DMS153 (cell line): ENCODE measurements at places on chromosomes 2 and 18.

- DNase-seq: no peak
Measured at GRCh38 chr2:63242747-63243146, 192.1 kb downstream of the OTX1 start.

- DNase-seq: no peak
Measured at GRCh38 chr2:138123741-138124140, 159.5 kb downstream of the HNMT start.

DNA sequence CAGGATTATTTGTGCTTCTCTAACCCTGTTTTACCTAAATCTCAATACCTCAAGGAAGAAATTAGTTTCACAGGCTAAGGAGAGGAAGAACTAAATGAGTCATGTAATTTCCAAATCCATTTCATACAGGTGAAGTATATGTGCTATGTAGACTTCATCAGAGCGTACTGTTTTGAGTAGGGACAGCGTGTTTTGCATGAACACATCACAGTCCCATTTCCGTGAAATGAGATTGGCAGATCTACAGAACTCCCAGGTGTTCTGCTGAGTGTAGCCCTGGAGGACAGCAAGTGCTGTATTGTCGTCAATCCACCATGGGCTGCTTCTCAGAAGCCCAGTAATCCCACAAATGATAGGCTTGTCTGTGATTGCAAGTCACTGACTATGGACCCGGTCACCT lies 97.7 kb downstream of the XRCC5 start:
- no peak for DNase-seq

- DNase-seq: no peak
Measured at GRCh38 chr2:63576546-63576945, 11.7 kb downstream of the WDPCP start.

DNA sequence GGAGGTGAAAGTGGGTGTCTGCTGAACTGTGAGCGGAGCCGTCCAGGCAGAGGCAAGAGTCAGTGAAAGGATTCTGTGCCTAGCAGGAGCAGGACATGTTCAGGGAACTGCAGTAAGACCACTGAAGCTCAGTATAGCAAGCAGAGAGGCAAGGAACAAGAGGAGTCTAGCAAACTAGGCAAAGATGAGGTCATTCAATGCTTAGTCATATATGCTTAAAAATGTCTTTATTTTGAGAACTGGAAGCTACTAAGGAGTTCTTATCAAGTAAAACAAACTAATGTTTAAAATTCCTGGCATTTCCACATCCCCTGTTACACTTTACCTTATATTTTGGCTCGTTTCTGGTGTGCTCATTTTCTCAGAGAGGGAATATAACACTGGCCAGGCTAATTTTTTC lies 913.4 kb downstream of the CBLN2 start:
- no peak for DNase-seq

DNA sequence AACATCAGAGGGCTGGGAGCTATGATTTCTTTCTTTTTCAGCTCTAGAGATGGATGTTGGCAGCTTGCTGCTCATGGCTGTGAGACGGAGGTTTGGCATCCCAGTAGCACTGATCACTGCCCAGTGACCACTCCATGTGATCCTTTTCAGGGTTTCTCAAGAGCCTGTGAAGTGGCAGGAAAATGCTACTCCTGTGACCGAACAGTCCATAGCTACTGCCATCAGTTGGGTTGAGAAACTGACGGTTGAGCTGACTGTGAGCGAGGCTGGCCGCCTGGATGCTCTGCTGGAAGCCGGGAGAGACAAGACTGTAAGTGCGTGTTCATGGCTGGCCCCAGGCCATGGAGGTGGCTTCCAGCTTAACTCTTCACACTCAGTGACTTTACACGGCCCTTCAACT lies 34.2 kb downstream of the VWA3B start:
- no peak for DNase-seq

DNA sequence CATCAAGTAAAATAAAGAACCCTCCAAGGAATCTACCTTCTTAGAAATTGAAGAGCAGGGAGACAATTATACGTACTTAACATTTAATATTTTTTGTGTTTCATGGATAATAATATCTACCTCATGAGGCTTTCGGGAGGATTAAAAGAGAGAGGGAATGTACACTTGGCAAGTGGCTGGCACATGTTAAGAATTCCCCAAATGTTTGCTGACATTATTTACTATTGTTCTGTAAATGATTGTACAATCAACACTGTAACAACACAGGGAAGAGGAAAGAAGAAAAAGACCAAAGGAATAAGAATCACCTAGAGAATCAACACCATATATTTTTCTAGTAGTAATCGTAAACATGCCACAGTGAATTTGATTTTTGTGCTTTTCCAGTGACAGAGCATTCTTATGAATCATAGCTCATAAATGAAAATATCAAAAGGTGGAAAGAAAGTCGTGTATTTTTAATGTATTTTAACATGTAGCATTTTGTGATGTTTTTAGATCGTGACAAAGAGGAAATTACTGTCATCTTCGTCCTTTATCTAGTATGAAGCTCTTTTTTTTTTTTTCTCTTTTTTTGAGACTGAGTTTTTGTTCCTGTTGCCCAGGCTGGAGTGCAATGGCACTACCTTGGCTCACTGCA lies 67.3 kb downstream of the B3GNT2 start:
- DNase-seq: no peak

- DNase-seq: peak; percentile 34
Measured at GRCh38 chr2:45813003-45813941, 161.8 kb downstream of the PRKCE start.

DNA sequence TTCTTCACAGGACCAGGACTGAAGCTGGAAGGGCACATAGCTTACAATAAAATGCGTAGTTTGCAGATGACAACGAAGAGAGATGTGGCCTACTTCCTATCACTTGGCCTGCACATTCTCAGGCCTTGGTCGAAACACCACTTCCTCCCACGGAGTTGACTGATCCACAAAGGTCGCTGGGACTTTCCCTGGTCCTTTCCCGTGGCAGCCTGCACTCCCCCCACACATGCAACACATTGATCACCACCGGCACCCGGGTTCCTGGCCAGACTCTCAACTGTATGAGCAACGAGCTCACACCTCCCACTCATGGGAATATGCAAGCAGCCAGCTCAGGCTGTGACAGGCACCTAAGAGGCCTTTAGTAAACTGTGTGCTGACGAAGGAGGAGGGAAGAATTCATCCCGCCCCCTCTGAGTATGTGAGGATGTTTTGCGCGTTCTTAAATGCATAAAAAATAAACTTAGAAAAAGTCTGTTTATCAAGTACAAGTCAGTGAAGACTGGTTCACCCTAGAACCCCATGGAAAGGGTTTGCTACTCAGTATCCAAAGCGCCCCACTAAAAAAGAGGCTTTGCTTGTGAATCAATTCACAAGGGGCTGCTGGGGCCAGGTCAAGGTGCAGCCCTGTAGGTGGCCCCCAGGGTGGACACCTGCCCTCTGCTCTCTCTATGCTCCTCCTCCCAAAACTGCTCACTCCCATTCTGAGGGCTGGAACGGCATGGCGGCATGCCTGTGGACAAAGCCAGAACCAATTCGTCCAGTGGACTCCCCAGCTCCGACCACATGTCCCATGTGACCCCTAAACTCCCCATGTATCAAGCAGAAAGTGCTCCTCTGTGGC lies 154.3 kb downstream of the EIPR1 start:
- DNase-seq: no peak

GRCh38 chr2:183125659-183126341 lies 1.6 kb downstream of the NUP35 start:
- no peak for DNase-seq

GRCh38 chr2:189698020-189698887 lies 23.8 kb downstream of the ANKAR start:
- no peak for DNase-seq

DNA sequence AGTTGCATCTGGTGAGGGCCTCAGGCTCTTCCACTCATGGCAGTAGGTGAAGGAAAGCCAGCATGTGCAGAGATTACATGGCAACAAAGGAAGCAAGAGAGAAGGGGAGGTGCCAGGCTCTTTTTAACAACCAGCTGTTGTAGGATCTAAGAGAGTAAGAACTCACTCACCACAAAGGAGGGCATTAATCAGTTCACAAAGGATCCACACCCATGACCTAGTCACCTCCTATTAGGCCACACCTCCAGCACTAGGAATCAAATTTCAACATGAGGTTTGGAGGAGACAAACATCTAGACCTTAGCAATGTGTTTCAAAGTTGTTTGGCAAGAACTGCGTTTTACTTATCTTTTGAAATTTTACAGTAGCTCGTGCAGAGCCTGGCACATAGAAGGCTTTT lies 20.5 kb upstream of the REG3A start:
- DNase-seq: no peak

- DNase-seq: no peak
Measured at GRCh38 chr2:216884347-216884746, 24.5 kb upstream of the TNP1 start.

- no peak for DNase-seq
Measured at GRCh38 chr2:46547223-46548102, 68.1 kb downstream of the TMEM247 start.

DNA sequence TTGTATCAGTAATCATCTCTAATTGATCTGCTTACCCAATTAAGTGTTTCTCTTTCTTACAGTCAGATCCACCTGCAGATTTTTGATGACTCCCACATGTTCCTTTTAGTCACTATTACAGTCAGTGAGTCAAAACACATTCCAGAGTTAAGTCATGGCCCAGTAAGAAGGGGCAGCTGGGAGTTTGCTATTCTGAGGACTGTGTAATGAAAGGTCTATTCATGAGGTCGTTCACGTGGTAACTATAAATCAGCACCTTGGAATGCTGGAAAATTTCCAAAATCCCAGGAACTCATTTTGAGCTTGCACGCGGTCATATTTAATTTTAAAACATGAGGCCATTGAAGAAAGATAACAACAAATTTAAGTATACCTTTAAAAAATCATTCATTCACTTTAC lies 252.5 kb downstream of the XIRP2 start:
- DNase-seq: no peak

DNA sequence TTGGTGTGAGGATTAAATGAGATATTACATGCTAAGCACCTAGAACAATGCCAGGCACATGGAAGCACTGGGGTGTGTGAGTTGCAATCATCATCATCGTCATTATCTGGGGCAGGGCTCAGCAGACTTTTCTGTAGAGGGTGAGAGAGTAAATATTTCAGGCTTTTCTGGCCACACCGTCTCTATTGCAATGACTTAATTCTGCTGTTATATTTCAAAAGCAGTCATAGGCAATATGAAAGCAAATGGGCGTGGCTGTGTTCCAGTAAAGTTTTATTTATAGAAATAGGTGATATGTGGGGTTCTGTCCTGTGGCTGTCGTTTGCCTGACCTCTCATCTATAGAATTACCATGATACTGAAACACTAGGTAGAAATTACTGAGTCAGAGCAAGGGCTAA lies 60.6 kb downstream of the IL1R2 start:
- DNase-seq: no peak

DNA sequence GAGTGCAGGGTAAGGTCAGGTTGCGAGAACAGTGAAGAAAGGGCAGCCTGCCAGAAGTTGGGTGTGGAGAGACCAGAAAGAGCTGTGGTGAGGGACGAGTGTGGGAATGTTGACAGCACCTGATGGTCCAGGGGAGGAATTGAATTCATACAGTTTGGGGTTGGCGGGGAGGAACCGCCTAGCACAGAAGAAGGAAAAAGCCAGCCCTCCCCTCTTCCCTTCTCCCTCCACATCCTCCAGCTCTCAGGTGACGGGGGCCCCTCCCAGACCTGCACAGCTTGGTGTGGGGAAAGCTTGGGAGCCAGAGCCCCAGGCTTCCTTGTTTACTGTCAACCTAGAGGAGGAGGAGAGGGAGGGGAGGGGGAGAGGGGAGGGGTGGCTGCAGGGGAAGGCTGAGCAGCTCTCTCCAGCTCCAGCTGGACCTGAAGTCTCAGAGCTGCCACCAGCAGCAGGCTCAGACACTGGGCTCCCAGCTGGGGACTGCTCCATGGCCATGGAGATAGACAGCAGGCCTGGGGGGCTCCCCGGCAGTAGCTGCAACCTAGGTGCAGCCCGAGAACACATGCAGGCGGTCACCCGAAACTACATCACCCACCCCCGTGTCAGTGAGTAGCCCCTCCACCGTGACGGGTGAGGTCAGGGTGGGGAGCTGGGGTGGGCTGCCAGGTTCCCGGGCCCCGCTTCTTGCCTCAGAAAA lies at the start of gene ATP6V1B1:
ATP6V1B1 (plus strand) TSS at position 433 of the 697 bp plus-strand sequence; CDS start at position 488, 55 bp downstream.
- peak; percentile 63 for DNase-seq

DNA sequence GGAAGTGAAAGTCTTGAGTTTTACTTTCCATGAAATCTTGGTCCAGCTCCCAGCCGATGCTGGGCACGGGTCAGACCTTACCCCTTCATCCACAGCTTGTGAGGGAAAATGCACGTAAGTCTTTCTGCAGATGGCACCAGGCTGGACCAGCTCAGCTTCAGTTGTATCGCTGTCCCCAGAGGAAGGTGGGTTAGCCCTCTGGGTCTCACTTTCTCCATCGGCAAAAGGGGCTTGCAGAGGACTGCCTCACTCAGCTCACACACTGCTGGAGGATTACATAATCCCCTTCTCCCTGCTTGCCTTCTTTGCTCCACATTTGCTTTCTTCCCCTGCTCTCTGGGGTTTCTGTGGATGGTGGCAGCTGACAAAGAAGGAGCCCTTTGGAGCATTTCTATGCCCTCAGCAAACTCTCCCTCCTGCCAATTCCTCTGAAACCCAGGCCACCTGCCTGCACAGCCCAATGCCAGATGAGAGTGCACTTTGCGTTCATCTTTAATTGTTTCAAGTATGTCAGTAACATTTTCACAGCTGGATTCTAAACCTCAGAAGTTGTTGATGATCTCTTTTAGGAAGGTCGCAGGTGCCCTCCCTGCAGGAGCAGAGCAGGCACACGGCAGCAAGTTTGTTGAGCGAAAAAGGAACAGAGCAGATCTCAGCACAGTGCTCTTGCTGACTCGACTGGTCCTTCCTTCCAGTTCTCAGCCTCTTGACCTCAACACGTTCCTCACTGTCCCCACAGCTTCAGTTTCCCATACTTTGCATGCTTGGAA lies 155.6 kb upstream of the GLI2 start:
- DNase-seq: no peak

DNA sequence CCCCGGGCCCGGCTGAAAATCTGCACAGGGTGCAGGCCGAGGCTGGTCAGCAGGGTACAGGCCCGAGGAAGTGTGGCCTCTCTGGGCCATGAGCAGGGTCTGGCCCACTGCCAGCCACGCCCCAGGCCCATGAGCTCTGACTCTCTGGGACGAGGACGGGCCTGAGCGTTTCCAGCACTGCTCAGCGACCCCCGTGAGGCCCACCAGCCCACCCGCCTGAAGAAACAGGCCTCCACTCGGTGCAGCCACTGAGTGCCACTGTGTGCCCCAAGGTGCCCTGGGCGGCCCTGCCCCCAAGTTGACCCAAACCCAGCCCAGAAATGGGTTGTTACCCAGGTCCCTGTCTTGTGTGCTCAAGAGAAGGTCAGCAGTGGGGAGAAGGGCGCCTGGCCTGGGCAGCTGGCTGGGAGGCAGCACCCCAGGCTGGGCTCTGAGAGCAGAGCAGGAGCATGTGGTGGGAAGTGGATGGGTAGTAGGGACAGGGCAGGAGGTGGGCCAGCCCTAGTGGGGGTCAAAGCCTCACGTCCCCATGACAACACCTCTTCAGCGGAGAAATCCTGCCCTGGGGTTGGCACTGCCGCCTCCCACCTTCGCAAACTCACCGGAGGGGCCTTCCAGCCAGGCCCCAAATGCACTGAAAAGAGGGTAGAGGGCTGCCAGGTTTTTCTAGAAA lies 2.1 kb upstream of the SNED1 start:
- DNase-seq: no peak
